Osteocyte (in vitro differentiated cells): ENCODE measurements at places on chromosomes 2 and 18. TPM values are rescaled to one million over a fixed set of nuclear protein-coding genes. Genes with fewer than 3 reads are reported as not detected.

Gene HOXD13
- total RNA-seq, result not detected in 2 replicates

Gene STK16
- total RNA-seq, result 28.3 and 29.4 TPM in 2 replicates

Gene TSN
- total RNA-seq, result 61.4 and 68.6 TPM in 2 replicates

Gene CAMKMT
- 8.9 and 10.9 TPM in 2 replicates for total RNA-seq

Gene ZNF142
- total RNA-seq, result 33.4 and 35.5 TPM in 2 replicates

Gene MYOM1
- total RNA-seq, result 0.46 and 0.63 TPM in 2 replicates

Gene KLHL41
- 0.89 and 1.5 TPM in 2 replicates for total RNA-seq

Gene RIT2
- total RNA-seq, result not detected in 2 replicates

Gene PRKAG3
- not detected in 2 replicates for total RNA-seq

Gene GCG
- total RNA-seq, result 0.57 TPM in 1 of 2 replicates, not detected in the other

Gene SETBP1
- 69.3 and 80.0 TPM in 2 replicates for total RNA-seq

Gene CDH19
- not detected in 2 replicates for total RNA-seq

Gene LMAN2L
- total RNA-seq, result 19.2 and 21.2 TPM in 2 replicates

Gene TSPYL6
- not detected in 2 replicates for total RNA-seq

Gene CTLA4
- not detected in 2 replicates for total RNA-seq

Gene DYNAP
- not detected in 2 replicates for total RNA-seq

Gene CDH20
- total RNA-seq, result not detected in 2 replicates

Gene AQP12B
- not detected in 2 replicates for total RNA-seq
